ENCODE measurements at places on chromosomes 16 and 17.

- no peak for ATAC-seq
These were observed 12.5 kb downstream of the CYB5B start for GRCh38 chr16:69436896-69437295.

- ATAC-seq = no peak
These were observed 128.1 kb downstream of the MRTFB start for GRCh38 chr16:14199199-14199598.

- ATAC-seq = no peak
These were observed 82.4 kb downstream of the ANKRD11 start for GRCh38 chr16:89407925-89408300.

- ATAC-seq = peak; percentile 98
These were observed 43.4 kb upstream of the CRHR1 start for GRCh38 chr17:45740553-45741330.

DNA sequence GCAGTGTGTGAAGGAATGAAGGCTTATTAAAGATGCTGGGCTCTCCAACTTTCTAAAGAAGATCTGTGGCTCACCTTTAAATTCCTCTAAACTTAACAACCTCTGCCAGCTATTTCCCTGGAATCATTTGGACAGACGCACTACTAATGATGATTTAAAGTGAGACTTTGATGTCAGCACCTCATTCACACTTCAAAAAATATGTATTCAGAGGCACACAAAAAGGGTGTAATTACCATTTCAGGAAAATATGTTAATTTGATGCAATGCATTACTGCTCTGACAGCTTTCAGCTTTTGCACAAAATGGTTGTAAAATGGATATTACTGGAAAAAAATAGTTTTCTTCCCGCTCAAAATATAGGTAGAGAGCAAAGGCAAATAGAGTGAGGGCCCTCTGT is 423.9 kb upstream of the ASIC2 start:
- ATAC-seq = no peak

GRCh38 chr16:84226026-84226425 is 13.8 kb downstream of the KCNG4 start:
- ATAC-seq = no peak

DNA sequence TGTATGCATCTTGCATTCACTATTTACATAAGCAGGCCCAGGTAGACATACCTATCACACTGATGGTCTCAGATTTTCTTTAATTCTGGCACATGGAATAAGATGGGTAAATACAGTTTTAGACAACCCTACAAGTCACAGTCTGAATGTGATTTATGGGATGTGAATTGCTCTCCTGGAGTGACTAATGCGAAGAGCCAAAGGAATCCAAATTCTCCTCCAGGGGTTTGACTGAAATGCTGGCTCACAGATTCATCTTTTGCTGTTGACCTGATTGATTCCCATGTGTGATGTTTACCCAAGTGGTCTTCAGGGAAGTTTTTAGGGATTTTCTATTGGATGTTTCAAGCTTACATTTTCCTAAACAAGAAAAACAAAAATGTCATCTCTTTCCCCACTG is 277.9 kb upstream of the MON1B start:
- no peak for ATAC-seq

All from SK-N-SH treated with all-trans-retinoic acid at 6 μM for 48 hours (cell line).